ENCODE measurements at places on chromosomes 7 and 10.

GRCh38 chr10:102550636-102551210 lies 47.0 kb downstream of the SUFU start:
- no peak for DNase-seq

GRCh38 chr10:112421731-112422130 lies 25.0 kb downstream of the ZDHHC6 start:
- no peak for DNase-seq

- no peak for DNase-seq
Observed at GRCh38 chr7:31071645-31072029, 19.5 kb downstream of the ADCYAP1R1 start.

DNA sequence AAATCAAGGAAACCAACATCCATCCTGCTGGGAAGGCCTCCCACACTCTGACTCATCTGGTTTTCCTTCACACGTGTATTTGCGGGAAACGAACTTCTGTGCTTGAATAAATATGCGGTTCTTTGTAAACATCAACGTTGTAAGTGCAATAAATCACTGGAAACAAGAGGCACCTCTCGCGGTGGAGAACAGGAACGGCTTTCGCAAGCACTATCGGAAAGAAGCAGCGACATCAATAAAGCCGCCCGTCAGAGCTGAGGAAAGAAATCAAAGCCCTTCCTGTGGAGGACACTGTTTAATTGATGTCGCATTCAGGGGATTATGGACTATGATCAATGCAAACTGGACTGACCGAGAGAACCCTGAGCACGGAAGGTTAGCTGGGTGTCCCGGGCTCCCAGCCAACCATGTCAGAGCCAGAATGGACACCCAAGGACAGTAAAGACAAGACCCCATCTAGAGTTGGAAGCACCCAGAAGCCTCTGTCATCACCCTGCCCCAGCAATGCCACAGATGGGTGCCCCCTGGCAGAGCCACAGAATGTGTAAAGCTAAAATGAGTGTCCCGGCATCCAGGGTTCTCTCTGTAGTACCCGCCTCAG lies 37.6 kb downstream of the OAT start:
- no peak for DNase-seq

DNA sequence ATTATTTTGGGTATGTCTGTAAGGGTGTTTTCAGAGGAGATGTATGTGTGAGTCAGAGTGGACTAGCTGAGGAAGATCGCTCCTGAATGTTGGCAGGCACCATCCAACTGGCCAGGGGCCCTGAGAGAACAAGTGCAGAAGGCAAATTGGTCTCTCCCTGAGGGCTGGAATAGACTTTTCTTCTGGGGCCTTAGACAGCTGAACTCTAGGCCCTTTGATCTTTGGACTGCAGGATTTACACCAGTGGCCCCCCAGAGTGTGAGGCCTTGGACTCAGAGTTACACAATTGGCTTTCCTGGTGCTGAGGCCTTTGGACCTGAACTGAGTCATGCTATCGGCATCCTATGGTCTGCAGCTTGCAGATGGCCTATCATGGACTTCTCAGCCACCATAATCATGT lies 217.2 kb downstream of the REEP3 start:
- no peak for DNase-seq

DNA sequence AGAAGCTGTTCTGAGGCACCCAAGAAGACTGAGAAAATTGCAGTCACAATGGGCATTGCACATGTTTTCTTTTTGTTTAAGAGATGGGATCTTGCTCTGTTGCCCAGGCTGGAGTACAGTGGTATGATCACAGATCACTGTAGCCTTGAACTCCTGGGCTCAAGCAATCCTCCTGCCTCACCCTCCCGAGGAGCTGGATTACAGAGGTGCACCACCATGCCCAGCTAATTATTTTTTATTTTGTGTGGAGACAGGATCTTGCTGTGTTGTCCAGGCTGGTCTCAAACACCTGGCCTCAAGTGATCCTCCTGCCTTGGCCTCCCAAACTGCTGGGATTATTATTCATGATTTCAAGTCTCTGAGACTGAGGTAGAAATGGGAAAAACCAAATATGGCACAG lies 168.7 kb downstream of the PIP4K2A start:
- no peak for DNase-seq
